ENCODE measurements at places on chromosomes 2 and 18. TPM values are rescaled to one million over a fixed set of nuclear protein-coding genes. Genes with fewer than 3 reads are reported as not detected.

The FEV gene
- total RNA-seq: not detected

The GALNT13 gene
- total RNA-seq: 0.09 TPM

The LOXHD1 gene
- not detected for total RNA-seq

The KCNG2 gene
- total RNA-seq: 2.2 TPM

The LRRC30 gene
- not detected for total RNA-seq

The ZNF804A gene
- total RNA-seq: 0.51 TPM

The ABCB11 gene
- 1.2 TPM for total RNA-seq

The STEAP3 gene
- total RNA-seq: 25.4 TPM

The ZNF532 gene
- 70.7 TPM for total RNA-seq

The MARCHF4 gene
- total RNA-seq: 7.8 TPM

The NR4A2 gene
- 0.68 TPM for total RNA-seq

The EFHD1 gene
- total RNA-seq: 1.1 TPM

The RGPD3 gene
- total RNA-seq: 0.43 TPM

The ZSWIM2 gene
- total RNA-seq: not detected
